ENCODE measurements at places on chromosomes 2 and 18.
A peak's percentile ranks its signal among the peaks of the same experiment; 100 is the strongest.

- no peak for DNase-seq
Measured at GRCh38 chr2:60505240-60505879, 48.1 kb downstream of the BCL11A start.

- no peak for DNase-seq
Measured at GRCh38 chr2:85889627-85890281, 964 bp upstream of the ST3GAL5 start.

GRCh38 chr2:164141271-164141670 is 405.5 kb upstream of the FIGN start:
- DNase-seq = no peak

- no peak for DNase-seq
Measured at GRCh38 chr2:241121008-241121407, 18.9 kb upstream of the MTERF4 start.

DNA sequence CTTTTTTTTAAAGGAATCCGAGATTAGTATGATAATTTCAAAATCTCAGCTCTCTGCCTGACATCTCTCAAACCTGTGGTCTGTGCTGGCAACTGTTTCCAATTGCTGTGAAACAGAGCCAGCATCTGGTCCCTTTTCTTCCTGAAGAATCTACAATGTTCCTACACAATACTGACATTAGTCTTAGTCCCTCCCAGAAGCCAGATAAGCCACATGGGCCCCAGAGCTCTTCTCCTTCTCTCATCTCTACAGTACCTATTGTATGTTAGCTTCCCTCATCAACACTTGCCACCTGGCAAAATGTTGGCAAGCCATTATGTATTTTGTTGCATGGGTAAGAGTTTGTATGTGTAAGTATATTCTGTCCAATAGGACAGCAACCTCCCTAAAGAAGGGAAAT is 62.9 kb upstream of the CDKL4 start:
- no peak for DNase-seq

DNA sequence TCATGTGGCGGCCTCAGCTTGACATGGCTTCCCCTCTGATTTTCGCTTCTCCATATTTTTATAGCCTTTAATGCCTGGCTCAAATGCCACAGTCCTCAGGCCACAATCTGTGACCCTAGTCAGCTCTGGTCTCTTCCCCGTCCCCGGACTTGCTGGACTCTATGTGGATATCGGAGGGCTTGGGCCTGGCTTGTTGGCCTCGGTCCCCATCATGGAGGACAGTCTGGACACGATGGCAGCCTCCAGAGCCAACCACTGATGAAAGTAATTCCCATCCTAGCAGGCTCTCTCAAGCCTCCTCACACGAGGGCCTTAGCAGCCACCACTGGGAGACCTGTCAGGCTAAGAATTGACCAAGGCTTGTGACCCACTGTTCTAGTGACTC is 61.6 kb downstream of the LPIN1 start:
- no peak for DNase-seq

GRCh38 chr2:166643980-166644379 is 149.9 kb upstream of the SCN7A start:
- no peak for DNase-seq

- no peak for DNase-seq
Measured at GRCh38 chr2:197115325-197115724, 188.8 kb upstream of the PGAP1 start.

GRCh38 chr2:190534310-190535120 is at the start of gene NEMP2:
NEMP2 (minus strand) TSS chr2:190534722; CDS start chr2:190534655, 67 bp downstream.
- DNase-seq = peak; percentile 67

DNA sequence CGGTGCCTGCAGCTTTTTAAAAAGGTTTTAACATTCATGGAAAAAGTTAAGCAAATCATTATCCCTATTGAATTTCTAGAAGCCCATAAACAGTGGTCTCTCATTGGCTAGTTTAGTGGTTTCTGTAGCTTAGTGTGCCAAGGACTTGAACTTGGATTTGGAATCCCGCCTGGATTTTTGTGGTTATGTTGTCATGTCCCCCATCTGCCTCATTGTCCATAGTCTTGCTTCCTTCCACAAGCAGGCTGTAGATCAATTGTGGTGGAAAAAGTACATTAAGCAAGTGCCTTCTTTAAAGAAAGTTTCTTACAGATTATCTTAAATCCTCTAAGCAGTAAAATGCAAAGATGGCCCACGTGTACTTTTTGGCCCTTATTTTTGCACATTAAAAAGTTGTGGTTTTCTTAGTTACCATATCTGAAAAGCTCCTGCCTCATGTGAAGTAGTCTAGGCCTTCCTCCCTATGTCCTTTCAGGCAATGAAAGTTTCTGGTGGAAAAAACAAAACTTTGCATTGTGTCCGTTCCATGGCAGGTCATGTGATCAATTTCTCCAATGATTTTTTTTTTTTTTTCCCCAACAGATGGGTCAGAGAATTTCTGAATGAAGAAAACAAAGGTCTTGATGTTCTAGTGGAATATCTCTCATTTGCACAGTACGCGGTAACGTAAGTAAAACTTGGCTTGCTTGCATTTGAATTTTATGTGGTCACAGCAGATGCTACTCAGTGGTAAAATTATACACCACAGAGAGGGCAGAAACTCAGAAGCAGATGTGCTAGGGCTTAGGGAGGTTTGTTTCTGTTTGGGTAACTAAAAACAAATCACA is 158.9 kb downstream of the PRPF40A start:
- no peak for DNase-seq

DNA sequence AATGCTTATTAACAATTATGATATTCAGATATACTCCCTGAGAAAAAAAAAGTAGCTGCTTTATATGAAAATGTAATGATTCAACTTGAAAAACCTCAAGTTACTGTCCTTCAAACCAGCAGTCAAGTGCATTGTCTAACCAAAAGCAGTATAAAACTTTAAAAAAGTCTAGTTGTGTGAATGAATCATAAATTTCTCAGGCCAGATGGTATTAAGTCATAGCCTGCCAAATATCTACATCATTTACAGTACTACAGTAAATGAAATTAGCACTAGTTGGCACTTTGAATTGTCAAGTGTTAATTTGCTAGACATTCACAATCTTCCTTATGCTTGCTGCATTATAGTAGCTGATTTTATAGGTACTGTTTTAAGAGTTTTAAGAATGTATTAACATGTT is 85.9 kb downstream of the CBLN2 start:
- no peak for DNase-seq

Measured in suppressor macrophage treated with lipopolysaccharide for 1 hour (primary cell).